ENCODE measurements at places on chromosomes 16 and 17.

- no peak for DNase-seq
Observed at GRCh38 chr17:58303971-58304749, 23.4 kb upstream of the MPO start.

DNA sequence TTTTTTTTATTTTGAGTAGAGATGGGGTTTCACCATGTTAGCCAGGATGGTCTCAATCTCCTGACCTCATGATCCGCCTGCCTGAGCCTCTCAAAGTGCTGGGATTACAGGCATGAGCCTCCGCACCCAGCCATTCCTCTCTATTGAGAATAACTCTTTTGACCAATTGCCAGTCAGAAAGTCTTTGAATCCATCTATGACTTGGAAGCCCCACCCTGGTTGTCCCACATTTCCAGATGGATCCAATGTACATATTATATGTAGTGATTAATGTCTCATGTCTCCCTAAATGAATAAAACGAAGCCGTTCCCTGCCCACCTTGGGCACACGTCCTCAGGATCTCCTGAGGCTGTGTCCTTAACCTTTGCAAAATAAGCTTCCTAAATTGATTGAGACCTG lies 228.3 kb upstream of the NLRP1 start:
- no peak for DNase-seq

- DNase-seq, result no peak
Observed at GRCh38 chr16:61435346-61435745, 600.9 kb downstream of the CDH8 start.

GRCh38 chr17:71959154-71959553 lies 161.7 kb upstream of the SOX9 start:
- DNase-seq, result no peak

- no peak for DNase-seq
Observed at GRCh38 chr16:71373073-71373472, 14.6 kb downstream of the CALB2 start.

- no peak for DNase-seq
Observed at GRCh38 chr16:66079671-66080334, 286.7 kb upstream of the CDH5 start.

DNA sequence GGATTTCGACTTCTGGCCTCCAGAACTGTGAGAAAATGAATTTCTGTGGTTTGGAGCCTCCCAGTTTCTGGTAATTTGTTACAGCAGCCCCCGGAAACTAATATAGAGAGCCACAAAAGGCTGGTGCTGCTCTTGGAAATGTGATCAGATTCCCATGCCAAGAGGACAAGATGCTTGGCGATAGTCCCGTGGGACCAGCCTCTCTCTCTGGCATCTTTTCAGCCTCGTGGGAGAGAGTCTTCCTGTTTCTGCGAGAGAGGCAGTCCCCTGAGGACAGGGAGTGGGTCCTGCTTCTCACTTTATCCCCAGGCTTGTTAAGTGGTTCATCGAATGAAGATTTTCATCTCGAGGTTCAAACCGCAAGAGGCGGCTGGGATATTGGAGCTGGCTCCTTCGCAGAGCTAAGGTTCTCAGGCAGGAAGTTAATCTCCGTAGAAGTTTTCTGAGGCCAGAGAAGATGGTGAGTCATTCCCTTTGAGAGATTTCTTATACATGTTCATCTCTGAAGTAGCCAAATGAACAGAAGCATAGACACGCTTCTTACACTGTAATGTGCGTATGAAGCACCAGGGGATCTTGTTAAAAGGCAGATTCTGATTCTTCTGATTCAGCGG lies 211.6 kb upstream of the SDK2 start:
- DNase-seq, result no peak

DNA sequence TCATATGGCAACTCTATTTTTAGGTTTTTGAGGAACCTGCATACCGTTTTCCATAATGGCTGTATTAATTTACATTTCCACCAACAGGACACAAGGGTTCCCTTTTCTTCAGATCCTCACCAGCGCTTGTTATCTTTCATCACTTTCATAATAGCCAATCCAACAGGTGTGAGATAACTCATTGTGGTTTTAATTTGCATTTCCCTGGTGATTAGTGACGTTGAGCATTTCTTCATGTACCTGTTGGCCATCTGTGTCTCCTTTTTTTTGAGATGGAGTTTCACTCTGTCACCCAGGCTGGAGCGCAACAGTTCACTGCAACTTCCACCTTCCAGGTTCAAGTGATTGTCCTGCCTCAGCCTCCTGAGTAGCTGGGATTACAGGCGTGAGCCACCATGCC lies 36.2 kb upstream of the ABCC3 start:
- DNase-seq, result no peak

GRCh38 chr16:12513791-12514175 lies 289.9 kb downstream of the CPPED1 start:
- DNase-seq, result no peak

DNA sequence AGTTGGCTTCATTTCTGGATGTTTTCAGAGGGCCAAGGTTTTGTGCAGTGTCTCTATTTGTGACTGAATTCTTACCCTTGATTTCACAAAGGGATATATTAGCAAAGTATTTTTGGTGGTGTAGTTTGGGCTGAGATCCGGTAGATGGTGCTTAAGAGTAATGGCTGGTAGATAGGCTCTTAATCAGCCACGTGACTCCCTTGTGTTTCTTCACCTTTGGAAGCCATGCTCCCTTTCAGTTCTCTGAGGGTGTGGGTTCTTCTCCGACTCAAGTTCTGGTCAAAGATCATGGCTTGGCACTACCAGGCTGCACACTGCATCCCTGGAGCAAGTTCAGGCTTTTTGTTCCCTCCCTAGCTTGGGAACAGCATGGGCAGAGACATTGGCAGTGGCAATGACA lies 887.3 kb downstream of the CDH8 start:
- DNase-seq, result no peak

- no peak for DNase-seq
Observed at GRCh38 chr17:17605083-17605728, 13.7 kb upstream of the PEMT start.

GRCh38 chr17:59791603-59792457 lies 84.4 kb downstream of the VMP1 start:
- DNase-seq, result no peak

GRCh38 chr16:8847623-8848022 lies 21.2 kb downstream of the CARHSP1 start:
- DNase-seq, result no peak

GRCh38 chr17:50426814-50427787 lies 1.1 kb downstream of the ACSF2 start:
- no peak for DNase-seq

DNA sequence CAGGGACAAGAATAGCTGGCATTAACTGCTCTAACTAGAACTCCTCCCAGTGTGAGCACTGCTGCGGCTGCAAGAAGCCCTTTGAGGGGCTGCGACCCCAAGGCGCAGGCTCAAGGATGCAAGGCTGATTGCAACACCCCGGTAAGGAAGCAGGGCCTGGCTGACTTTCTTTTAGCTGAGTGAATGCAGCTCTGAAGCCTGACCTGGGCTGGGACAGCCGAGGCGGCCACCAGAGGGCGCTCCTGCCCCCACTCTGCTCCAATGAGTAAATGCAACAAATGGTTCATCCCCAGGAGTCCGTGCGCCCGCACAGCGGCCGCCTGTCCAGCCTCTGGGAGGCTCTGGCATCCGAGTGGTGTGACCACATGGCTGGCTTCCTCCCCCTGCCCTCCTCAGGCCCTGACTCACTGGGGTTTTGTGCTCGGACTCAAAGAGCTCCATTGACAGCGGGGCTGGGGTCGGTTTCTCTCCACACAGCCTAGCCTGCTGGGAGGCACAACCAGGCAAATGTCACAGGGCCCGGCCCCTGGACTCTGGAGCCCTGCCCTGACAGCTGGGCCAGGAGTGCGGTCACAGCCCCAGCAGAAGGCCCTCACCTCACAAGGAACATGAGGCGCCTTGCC lies at the start of gene SMIM5:
Gene SMIM5 (plus strand): TSS at position 572 of the 623 bp plus-strand sequence. CDS start 6,768 bp downstream, outside the sequence.
- DNase-seq, result peak; percentile 98

DNA sequence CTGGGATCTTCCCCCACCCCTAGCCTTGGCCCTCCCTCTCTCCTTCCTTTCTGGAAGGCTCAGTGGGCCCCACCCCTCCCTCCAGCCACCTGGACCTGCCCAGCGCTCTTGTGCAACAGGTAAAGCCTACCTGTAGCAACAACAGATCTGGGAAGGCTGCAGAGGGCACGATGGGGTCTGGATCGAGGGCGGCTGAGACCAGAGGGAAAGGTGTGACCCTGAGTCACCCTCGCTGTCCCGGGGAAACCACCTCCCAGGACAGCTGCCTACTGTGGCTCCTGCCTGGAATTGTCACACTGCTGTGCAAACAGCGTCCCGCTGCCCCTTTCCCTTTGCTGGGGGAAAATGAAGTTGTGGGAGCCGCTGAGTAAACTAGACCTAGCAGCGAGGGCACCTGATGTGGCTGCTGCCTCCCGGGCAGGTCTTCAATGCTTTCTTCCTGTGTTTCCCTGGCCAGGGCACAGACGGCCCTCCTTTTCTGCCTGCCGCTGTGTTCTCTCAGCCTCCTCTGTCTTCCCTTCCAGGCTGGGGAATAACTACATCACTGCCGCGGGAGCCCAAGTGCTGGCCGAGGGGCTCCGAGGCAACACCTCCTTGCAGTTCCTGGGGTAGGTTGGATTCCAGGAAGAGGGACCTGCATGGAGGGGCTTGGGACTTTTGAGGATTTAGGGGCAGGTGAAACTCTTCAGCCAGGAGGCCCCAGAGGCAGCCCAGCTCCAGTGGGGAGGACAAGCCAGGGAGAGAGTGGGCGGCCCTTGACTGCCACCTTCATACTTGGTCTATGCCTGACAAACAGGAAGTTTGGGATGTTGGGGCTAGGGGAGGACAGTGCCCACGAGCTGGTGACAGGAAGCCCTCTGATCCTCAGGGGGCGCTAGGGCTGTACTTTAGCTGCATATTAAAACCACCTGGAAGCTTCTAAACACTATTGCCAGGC lies 22.2 kb upstream of the CYLD start:
- DNase-seq, result no peak

GRCh38 chr16:17469011-17469740 lies 1.6 kb downstream of the XYLT1 start:
- no peak for DNase-seq

DNA sequence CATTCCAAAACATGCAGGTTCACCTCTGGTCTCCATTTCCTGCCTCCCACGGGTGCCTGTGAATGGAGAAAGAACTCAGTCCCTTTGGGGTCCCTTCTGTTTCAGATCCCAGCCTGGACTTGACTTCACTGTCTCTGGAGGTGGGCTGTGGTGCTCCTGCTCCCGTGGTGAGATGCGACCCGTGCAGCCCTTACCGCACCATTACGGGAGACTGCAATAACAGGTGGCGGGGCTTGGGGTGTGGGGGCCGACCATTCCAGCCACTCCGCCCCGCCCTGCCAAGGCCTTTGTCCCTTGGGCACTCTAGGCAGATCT lies 10.5 kb downstream of the LPO start:
- DNase-seq, result no peak

DNA sequence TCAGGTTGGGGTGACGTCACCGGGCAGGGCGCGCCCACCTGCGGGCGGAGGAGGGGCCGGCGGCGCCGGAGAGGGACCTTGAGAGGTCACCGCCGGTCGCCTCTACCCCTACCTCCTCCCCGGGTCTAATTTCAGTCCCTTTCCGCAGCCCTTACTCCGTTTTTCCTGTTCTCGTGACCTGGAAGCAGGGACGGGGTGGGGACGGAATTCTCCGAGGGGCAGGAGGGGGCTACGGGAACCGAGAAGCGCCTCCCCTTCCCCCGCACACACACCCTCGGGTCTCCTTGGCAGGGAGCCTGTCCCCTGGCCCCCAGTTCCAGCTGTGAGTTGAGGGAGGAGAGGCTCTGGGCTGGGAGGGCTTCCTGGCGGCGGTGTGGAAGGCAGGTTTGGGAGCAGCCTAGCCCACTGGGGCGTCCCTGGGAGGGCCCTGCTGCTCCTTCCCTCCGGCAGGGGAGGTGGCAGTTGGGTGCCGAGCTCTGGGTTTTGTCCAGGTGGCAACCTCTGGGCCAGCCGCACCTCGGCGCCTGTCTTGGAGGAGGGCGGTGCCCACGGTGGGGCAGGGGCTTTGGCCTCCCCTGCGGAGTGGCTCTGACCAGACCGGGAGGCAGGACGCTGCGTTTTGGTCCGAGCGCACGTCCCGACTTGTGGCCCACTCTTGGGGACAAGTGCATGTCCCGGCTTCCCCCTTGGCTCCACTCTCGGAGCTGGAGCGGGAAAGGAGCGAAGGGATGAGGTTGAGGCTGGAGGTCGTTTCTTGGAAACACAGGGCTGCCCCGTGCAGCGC lies 773 bp downstream of the SYNGR3 start:
- no peak for DNase-seq

- DNase-seq, result no peak
Observed at GRCh38 chr17:80339731-80340456, 75.1 kb upstream of the ENDOV start.

- DNase-seq, result no peak
Observed at GRCh38 chr17:64129515-64129764, 504 bp downstream of the ERN1 start.

DNA sequence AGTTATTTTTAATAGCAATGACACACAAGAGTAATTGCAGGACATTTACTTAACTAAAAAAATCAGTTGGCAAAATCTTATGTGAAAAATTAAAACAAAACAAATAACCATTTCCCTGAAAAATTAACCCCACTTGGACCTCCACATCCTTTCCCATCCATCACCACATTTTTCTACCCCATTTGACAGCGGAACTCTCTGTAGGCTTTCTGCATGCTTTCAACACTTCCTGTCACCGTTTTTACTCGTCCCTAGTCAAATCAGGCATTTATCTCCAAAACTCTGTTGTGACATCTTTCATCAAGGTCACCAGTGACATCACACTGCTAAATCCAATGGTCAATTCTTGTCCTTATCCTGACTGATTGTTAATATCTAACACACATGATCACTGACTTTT lies 27.5 kb downstream of the KCNJ16 start:
- no peak for DNase-seq

GRCh38 chr17:79023886-79024771 lies at the start of gene C1QTNF1:
TSS of gene C1QTNF1 (plus strand) at chr17:79024169. CDS start at chr17:79043969, 19,800 bp downstream.
- DNase-seq, result no peak

GRCh38 chr16:78596996-78597422 lies 497.6 kb downstream of the WWOX start:
- no peak for DNase-seq

DNA sequence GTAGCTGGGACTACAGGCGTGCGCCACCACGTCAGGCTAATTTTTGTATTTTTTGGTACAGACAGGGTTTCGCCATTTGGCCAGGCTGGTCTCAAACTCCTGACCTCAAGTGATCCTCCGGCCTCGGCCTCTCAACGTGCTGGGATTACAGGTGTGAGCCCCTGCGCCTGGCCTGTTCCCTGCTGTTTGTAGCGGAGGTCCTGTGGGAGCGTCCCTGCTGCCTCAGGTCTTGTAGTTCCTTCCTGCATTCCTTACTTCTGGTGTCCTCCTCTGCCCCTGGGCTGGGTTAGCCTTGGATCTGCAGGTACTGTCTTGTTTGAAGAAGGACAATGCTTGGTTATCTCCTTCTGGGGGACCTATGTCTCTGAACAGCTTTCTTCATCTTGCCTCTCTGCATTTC lies 23.6 kb upstream of the G6PC1 start:
- DNase-seq, result no peak

All from putamen (tissue), 1 donor.